ENCODE measurements at places on chromosomes 1 and 21.

DNA sequence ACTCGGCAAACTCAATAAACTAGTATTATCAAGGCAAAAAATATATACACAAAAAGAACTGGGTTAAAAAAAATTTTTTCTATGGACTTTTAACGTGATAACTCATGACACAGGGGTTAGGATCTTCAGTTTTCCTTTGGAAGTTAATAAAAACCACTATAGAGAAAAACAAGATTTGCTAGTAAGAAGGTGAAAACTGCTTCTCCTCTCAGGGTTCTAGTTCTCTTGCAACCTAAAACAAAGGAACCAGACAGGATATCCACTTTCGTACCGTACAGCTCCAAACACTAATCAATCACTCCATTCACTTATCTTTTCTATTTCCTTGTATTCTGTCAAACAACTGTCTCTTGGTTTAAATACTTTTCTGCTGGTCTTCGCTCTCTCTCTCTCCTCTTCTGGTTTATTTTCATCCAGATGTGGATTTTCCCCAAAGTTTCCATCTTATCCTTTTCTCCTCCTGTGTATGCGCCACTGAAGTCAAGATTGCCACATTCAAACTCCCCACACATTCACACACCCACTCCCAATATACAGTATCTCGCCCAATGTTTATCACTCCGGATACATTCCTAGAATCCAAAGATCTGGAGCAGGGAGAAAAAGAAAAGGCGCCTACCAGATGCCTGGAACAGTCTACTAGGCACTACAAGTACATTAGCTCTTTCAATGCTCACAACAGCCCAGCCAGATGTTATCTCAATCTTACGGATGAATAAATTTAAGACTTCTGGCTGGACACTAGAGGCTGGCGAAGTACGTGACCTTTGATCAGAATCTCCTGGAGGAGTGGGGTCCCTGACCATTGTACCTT lies 775 bp upstream of the PRPF38B start:
- no peak for DNase-seq

DNA sequence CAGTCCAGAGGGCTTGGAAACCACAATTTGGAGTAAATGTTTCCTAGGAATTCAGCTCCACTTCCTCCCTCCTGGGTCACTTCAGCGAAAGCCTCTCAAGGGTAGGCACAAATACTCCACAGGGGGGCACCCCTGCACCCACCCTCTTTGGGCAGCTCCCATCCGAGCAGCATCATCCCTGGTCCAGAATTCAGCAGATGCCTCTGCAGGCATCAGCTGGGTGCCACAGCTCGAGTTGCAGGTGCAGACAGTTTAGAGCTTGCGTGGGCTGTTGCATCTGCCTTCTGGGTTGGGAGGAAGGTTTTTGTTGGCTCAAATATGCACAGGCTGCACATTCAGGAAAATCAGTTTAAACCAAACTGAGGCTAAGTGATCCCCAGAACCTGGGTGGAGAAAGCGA lies 25.0 kb downstream of the KANK4 start:
- DNase-seq = peak; percentile 42

DNA sequence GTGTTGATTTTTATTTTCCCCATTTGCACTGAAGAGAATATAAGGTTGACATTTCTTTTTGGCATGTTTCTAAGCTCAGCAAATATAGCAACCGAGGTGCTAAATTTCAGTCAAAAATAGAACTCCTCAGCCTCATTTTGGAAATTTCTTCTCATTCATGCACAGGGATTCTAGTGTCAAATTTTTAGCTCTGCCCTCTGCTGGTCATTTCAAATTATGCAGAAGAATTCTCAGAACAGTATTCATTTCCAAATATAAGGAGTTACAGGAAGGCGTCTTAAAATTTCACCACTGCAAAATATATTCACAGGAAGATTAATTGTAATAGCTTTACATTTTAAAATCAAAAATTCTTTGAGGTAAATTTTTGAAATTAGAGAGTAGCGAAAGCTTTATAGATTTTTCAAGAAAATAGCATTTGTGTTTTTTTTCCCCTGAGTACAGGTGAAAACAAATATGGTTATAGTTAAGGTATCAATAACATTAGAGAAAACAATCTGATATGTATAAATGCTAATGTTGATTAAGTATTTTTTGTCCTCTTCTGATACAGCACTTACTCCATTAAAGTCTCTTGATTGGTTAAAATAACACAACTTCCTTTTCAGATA lies 57.9 kb downstream of the FMN2 start:
- DNase-seq = peak; percentile 45

DNA sequence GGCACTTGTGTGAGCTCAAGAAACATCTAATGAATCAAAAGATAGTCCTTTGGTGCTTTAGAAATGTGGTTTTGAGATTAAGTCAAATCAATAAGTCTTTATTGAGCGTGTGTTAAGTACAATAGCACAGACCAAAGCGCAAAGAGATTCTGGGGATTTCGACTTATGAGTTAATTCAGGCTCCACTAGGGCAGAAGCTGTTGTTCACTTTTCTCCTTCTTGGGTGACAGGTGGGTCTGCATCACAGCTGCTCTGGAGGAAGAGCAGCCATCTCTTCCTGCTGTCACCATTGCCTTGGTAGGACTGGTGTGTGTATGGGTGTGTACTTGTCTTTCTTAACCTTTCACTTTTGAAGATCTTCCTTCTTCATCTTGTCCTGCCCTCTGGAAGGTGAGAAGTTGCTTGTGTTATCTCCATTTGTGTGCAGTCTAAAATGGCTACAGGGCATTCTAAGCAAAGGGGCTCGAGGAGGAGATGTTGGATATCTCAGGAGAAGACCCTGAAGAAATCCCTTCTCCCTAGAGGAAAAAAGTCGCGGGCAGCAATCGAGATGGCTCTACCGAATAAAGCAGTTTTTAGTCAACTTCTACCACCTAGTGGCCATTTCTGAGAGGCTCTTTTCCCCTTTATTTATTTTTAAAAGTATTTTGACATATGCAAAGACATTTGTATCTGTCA lies 22.9 kb upstream of the DISC1 start:
- DNase-seq = peak; percentile 71

- DNase-seq = no peak
Measured at GRCh38 chr21:42765656-42766055, 112.2 kb downstream of the PDE9A start.

DNA sequence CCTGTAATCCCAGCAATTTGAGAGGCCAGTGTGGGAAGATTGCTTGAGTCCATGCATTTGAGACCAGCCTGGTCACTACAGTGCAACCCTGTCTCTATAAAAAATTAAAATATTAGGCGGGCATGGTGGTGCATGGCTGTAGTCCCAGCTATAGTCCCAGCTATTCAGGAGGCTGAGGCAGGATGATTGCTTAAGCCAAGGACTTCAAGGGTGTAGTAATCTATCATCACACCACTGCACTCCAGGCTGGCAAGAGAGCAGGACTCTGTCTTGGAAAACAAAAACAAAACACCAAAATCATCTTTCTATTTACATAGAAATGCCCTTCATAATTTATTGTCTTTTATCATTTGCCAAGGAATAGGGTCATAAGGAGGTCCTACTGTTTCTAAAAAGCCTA lies 1274.1 kb upstream of the NCAM2 start:
- no peak for DNase-seq

GRCh38 chr1:14973773-14974172 lies 179.8 kb upstream of the TMEM51 start:
- no peak for DNase-seq

DNA sequence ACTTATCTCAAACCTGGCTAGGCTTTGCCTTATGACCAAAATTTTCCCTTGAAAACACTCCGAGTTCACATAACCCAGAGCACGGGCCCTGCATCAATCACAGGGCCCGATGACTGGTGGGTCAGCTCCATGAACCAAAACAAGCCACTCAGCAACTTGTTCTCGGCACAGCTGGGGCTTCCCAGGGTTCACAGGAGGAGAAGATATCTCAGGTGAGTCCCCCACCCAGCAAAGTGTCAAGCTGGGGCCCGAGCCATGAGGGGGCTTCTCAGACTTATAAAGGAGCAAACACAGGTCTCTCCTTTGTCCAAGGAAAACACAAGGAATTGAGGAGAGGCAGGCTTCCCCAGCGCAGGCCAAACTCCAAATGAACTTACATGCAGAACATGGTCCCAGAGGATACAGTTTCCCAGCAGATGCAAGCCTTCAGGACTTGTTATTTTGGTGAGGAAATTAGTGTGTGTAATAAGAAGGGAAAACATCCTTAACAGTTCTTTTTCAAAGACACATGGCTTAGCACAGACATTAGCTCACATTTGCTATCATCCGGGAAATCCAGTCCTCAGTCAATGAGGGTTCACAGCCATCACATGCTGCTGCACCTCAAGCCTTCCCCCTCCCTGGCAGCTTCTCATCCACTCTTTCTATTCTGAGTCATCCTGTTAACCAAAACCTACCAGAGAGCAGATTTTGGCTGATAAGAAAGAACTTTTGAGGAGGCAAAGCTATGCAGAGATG lies 98.1 kb upstream of the NFIA start:
- DNase-seq = no peak

DNA sequence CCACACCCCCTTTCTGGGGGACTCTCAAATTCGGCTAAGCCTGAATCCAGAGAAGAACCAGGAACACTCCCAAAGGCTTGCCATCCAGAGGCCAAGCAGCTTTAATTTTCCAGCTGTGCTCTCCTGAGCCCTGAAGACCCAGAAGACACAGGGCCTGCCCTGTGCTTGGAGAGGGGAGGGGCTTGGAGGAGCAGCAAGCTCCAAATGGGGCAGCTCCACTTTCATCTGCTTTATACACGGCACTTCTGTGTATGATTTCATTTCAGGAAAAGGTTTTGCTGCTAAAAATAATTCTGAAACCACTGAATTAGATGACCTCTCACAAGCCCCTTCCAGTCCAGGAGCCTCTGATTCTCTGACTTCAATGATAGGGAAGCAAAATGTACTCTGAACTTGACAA lies 39.2 kb upstream of the CTTNBP2NL start:
- DNase-seq = no peak

- no peak for DNase-seq
Measured at GRCh38 chr1:29504709-29505410, 268.5 kb downstream of the PTPRU start.

- DNase-seq = no peak
Measured at GRCh38 chr1:29258976-29259801, 22.9 kb downstream of the PTPRU start.

GRCh38 chr1:220616836-220617235 lies 73.3 kb upstream of the C1orf115 start:
- no peak for DNase-seq

GRCh38 chr1:159980076-159980475 lies 26.0 kb upstream of the SLAMF9 start:
- no peak for DNase-seq

- DNase-seq = no peak
Measured at GRCh38 chr21:44702111-44702972, 5.4 kb downstream of the KRTAP10-12 start.

- DNase-seq = no peak
Measured at GRCh38 chr1:245086389-245086969, 68.3 kb upstream of the KIF26B start.

GRCh38 chr1:177021687-177022086 lies 142.8 kb downstream of the ASTN1 start:
- no peak for DNase-seq

DNA sequence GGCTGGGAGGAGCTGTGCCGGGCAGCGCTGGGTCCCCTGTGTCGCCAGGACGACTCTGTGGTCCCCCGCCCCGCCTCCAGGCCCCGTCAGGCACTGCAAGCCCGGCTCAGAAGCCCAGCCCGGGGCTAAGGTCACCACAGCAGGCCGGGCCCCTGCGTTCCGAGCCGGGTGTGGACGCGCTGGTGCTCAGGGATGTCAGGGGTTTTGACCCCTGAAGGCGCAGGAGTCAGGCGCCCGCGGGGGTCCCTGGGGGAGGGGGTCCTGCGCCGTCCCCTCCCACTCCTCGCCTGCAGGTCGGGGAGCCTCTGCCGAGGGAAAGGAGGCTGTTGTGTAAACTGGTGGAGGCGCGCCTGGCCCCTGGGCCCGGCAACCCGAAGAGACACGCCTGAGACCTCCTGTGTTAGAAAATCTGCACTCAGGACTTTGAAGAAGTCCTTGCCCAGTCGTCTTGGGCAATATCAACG lies 23.7 kb upstream of the TMEM54 start:
- DNase-seq = no peak

DNA sequence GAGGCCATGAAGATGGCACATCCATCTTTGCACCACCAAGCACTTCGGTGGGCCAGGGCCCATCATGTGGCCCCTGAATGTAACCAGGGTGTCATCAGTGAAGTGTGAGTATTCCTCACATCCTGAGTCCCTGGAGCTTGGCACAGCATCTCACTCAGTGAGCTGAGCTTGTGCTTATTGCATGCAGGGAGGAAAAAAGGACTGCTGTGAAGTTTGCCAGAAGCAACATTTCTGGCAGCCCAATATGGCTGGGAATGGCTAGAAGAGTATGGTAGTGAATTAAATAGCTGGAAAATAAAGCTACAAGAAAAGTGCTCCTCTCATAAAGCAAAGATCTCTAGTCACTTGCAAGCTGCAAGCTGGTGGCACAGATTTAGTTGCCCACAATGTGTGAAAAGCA lies 109.3 kb downstream of the TNFSF18 start:
- no peak for DNase-seq
